ENCODE measurements at places on chromosomes 4 and X.

GRCh38 chr4:17490575-17491059 is 21.3 kb downstream of the QDPR start:
- H3K36me3 ChIP-seq = peaks cover 19% of the 10 kb centered on the region
- no peak overlapping the region for H3K27ac ChIP-seq
- no peak overlapping the region for H3K4me3 ChIP-seq
- no peaks in the 10 kb centered on the region for H3K27me3 ChIP-seq
- DNase-seq = no peak

DNA sequence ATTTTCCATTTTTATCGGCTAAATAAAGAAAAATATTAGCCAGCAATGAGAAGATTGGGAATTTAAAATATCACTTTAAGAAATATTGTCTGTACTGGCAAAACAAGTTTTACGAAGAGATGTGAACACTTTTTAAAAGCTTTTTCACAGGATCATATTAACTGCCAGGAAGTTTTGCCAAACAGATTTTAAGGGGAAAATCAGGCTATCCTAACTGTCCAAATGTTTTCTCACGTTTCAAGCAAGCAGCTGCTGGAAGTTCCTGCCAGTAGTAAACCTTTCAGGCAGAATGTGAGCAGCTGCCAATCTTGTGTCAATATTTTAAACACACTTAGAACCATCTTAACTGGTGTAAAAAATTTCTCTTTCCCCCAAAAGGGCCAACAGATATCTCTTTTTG is 101.1 kb downstream of the ADGRL3 start:
- no peaks in the 10 kb centered on the region for H3K27me3 ChIP-seq
- no peaks in the 10 kb centered on the region for H3K4me1 ChIP-seq
- no peak for DNase-seq
- no peak overlapping the region for H3K4me3 ChIP-seq

DNA sequence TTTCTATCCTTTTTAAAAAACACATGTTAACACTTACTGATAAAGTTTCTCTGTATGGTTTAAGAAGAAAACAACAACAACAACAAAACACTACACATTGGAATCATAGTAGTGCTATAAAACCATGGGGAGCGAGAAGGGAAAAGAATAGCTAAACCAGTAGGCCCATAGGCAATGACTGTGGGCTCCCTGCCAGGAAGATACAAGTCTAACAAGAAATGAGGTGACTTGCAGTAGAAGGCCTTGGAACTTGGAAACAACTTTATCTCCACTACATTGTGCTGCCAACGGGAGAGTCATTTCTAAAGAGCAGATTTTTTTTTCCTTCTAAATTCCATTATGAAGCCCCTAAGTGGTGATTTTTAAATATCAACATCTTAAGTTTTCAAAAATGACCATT is 78.0 kb downstream of the GPC4 start:
- H3K27ac ChIP-seq = no peak overlapping the region
- H3K27me3 ChIP-seq = no peaks in the 10 kb centered on the region
- no peaks in the 10 kb centered on the region for H3K4me1 ChIP-seq
- no peak overlapping the region for H3K4me3 ChIP-seq

GRCh38 chr4:83390944-83391343 is 56.3 kb upstream of the HPSE start:
- H3K36me3 ChIP-seq = no peaks in the 10 kb centered on the region
- H3K4me3 ChIP-seq = no peak overlapping the region
- H3K4me1 ChIP-seq = peaks cover 11% of the 10 kb centered on the region
- no peak for DNase-seq

- no peak overlapping the region for H3K4me3 ChIP-seq
- H3K4me1 ChIP-seq = no peaks in the 10 kb centered on the region
- H3K36me3 ChIP-seq = no peaks in the 10 kb centered on the region
- no peaks in the 10 kb centered on the region for H3K27me3 ChIP-seq
- H3K27ac ChIP-seq = no peak overlapping the region
- no peak for DNase-seq
Observed at GRCh38 chrX:119132961-119133360, 5.3 kb upstream of the KIAA1210 start.

DNA sequence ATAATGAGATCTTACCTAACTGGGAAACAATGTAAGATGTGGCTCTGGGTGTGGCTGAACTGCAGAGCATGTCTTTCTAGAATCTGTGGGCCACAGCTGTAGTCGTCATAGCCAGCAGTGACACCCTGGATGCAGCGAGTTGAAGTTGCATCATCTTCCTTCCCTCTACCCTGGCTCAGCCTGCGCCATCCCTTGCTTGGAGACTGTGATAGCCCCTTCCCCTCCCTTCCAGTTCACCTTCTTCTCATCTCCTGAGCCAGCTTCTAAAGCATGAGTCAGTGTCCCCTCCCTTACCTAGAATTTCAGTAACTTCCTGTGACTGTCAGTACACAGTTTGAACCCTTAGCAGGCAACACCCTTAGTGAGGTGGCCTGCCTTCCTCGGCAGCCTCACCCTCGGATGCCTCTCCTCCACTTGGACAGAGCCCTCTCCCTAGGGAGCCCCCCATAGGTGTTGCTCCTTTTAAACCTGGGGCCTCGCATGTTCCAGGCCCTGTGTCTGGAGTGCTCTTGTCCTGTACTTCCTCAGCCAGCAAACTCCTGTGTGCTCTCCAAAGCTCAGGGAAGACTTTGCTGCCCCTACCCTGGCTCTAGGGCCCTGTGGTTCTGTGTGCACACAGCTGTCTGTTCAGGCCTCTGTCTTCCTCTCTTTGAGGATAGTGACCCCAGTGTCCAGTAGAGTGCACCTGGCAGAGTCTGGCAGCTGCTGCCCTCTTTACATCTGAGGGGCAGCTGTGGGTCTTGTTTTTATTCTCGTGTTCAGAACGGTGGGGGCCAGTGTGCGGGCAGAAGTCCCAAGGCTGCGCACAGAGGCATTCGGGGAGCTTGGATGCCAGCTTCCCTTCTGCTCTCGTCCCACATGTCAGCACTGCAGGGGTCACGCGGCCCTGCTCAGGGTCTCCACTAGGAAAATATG is 43.7 kb upstream of the TADA2B start:
- peak overlapping the region; percentile 43 for H3K4me3 ChIP-seq
- no peaks in the 10 kb centered on the region for H3K27me3 ChIP-seq
- DNase-seq = peak; percentile 52
- peaks cover 38% of the 10 kb centered on the region for H3K4me1 ChIP-seq
- peaks cover 48% of the 10 kb centered on the region for H3K36me3 ChIP-seq

- peaks cover 16% of the 10 kb centered on the region for H3K4me1 ChIP-seq
- DNase-seq = no peak
- no peak overlapping the region for H3K4me3 ChIP-seq
Observed at GRCh38 chrX:31213941-31214340, 142.1 kb upstream of the FTHL17 start.

DNA sequence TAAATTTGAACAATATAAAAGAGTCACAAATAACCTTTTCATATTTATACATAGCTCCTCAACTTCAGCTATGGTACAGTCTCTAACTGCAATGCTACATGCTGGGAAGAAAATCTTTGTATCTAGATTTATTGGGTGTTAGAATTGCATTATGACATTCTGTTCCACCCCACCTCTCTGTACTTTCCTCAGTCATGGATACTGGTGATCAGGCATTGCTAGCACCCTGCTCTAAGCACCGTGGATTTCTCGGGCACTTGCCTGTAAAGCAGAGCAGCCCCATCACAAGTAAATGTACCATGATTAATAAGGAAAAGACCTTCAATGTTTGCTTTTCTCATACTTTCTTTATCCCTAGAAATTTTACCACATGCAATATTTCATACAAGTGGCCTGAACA is 1028.9 kb upstream of the INTU start:
- H3K27ac ChIP-seq = no peak overlapping the region
- H3K36me3 ChIP-seq = no peaks in the 10 kb centered on the region
- H3K4me1 ChIP-seq = no peaks in the 10 kb centered on the region
- H3K27me3 ChIP-seq = no peaks in the 10 kb centered on the region

DNA sequence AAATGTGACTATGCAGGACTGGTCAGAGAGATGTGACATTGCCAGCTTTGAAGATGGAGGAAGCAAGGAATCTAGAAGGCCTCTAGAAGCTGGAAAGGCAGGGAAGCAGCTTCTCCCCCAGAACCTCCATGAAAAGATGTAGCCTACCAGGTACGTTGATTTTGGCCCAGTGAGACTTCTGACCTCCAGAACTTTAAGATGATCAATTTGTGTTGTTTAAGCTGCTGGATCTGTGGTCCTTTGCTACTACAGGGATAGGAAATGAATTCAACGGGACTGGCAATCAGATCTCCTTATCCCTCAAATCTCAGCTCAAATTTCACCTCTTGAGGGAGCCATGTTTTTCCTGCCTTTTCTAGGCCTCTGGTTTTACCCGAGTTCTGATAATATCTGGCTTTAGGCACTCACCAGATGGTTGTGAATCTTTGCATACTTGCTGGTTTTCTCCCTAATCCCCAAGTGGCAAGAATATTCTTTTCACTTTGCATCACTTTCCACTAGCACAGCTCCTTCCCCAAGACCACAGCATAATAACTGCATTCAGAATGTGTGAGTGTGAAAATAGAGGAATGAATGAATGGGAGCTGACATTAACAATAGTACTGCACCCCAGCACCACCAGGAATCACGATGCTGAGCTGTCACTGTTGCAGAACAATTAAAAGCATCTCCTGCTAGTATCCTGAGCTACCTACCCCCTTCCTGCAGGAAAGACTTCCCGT is 25.5 kb upstream of the TMSB4X start:
- no peaks in the 10 kb centered on the region for H3K27me3 ChIP-seq
- peaks cover 79% of the 10 kb centered on the region for H3K4me1 ChIP-seq
- peak overlapping the region; percentile 84 for H3K4me3 ChIP-seq

DNA sequence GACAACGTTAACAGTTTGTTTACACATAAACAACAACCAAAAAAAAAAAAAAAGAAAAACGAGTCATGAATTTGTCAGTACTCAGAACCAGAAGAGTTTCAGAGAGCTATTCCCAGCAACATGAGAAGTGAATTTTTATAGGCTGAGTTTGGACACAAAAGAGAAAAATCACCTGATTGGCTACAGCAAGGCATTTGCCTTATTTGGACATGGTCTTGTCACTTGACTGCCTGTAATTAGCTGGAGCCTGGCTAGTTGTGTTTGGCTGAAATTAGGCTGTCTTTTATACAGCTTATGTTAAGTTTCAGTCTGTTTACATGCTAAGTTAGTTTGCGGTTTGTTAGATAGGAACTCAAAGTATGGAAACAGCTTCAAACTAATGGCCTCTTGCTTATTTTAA is 880 bp upstream of the TEX13A start:
- no peaks in the 10 kb centered on the region for H3K4me1 ChIP-seq
- no peak overlapping the region for H3K27ac ChIP-seq
- no peak for DNase-seq
- H3K27me3 ChIP-seq = no peaks in the 10 kb centered on the region

DNA sequence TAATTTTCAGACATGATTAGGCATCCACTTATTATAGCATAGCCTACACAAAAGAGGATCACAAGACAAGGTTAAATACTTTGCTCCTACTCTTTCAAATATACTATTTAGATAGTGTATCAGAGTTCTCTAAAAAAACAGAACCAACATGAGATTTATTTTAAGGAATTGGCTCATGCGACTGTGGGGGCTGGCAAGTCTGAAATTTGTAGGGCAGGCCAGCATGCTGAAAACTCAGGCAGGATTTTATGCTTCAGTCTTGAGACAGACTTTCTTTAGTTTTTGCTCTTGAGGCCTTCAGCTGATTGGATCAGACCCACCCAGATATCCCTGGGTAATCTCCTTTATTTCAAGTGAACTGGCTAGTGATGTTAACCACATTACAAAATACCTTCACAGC is 169.5 kb downstream of the MAML3 start:
- H3K27me3 ChIP-seq = peaks cover 9% of the 10 kb centered on the region
- no peaks in the 10 kb centered on the region for H3K36me3 ChIP-seq
- no peak overlapping the region for H3K4me3 ChIP-seq
- peaks cover 10% of the 10 kb centered on the region for H3K4me1 ChIP-seq
- no peak for DNase-seq

DNA sequence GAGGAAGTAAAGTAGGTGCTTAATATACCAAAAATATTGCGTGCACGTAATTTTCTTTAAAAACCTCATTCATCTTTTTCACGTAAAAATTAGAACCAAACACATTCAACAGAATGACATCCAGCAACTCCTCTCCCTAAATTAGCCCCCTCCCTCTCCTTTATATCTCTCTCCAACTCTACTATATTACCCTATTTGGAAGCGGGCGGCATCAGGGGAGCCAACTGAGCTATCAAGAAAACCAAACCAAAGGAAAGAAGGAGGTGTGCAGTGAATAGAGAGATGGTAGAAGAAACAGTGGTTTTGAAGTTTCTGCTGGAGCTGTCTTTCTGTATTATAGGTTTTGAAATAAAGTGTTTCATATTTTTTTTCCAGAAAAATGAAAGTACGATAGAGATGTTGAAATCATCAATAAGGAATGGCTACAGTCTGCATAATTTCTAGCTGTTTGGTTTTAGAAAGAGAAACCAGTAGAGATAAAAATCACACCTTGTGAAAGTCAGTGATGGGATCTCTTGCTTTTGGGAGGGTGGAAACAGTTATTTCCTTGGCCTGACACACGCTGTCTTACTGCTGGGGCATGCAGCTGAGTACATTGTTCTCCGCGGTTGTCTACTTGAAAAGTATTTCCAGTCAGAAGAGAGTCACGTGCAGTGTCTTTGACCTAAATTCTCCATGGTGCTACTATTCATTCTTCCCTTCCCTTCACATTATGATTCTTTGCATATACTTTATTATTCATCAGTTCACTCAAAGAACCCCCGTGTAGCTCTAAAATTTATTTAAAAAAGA is 94.1 kb upstream of the WDR17 start:
- DNase-seq = no peak
- H3K27me3 ChIP-seq = no peaks in the 10 kb centered on the region
- H3K4me3 ChIP-seq = no peak overlapping the region
- H3K36me3 ChIP-seq = no peaks in the 10 kb centered on the region

DNA sequence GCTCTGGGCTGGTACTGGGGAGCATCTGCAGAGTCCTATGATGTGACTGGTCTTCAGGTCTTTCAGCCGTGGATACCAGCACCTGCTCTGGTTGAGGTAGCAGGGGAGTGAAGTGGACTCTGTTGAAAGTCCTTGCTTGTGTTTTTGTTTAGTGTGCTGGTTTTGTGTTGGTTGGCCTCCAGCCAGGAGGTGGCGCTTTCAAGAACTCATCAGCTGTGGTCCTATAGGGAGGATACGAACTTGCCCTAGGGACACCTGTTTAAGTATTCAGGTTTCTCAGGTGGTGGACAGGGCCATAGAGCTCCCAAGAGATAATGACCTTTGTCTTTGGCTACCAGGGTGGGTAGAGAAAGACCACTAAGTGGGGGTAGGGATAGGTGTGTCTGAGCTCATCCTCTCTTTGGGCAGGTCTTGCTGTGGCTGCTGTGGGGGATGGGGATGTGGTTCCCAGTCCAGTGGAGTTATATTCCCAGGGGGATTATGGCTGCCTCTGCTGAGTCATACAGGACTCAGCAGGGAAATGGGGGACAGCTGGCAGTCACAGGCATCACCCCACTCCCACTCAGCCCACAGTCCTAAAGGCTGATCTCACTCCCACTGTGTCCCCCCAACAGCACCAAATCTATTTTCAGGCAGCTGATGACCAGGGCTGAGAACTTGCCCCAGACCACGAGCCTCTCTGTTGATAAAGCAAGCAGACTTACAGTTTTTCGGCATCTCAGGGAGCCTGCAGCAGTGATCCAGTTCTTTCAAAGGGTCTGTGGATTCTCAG is 24.1 kb downstream of the MSMO1 start:
- no peak overlapping the region for H3K27ac ChIP-seq
- no peak for DNase-seq
- no peaks in the 10 kb centered on the region for H3K4me1 ChIP-seq
- peaks cover 17% of the 10 kb centered on the region for H3K27me3 ChIP-seq
- no peak overlapping the region for H3K4me3 ChIP-seq
